Activated CD4-positive, CD25-positive, alpha-beta regulatory T cell (primary cell): ENCODE measurements at places on chromosomes 2 and 18.

DNA sequence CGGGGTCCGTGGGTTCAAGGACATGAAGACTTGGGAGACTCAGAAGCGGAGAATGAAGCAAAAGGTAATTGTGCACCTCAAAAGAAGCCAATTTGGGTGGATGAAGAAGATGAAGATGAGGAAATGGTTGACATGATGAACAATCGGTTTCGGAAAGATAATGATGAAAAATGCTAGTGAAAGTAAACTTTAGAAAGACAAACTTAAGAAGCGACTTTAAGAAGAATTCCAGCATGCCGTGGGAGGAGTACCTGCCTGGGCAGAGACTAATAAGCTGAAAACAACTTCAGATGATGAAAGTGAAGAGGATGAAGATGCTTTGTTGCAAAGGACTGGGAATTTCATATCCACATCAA lies 43.5 kb downstream of the PSTPIP2 start:
- DNase-seq = no peak

- DNase-seq = no peak
These were observed 72.8 kb downstream of the ABI2 start for GRCh38 chr2:203400805-203401585.

DNA sequence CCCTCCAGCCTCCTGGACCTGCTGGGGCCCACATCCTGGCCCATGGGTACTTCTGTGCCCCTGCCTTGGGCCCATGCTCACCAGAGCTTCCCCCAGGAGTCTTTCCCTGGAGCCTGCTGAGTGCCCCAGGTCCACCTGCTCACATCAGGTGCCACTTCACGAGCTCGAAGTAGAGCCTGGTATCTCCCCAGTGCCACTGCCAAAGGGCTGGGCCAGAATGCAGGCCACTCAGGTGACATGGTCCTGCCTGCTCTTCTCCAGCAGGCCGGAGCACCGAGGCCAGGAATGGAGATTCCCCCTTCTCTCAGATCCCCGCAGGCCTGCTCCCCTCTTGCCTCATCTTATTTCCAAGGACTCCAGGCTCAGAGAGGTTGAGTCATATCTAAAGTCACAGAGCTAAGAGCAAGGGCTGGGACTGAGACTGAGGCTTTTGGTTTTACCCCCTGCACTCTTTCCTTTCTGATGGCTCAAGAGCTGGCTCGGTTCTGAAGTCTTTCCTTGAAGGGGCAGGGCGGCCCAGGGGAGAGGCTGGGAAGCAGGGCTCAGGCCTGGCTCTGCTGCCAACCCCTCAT lies 79.2 kb downstream of the HS1BP3 start:
- no peak for DNase-seq

DNA sequence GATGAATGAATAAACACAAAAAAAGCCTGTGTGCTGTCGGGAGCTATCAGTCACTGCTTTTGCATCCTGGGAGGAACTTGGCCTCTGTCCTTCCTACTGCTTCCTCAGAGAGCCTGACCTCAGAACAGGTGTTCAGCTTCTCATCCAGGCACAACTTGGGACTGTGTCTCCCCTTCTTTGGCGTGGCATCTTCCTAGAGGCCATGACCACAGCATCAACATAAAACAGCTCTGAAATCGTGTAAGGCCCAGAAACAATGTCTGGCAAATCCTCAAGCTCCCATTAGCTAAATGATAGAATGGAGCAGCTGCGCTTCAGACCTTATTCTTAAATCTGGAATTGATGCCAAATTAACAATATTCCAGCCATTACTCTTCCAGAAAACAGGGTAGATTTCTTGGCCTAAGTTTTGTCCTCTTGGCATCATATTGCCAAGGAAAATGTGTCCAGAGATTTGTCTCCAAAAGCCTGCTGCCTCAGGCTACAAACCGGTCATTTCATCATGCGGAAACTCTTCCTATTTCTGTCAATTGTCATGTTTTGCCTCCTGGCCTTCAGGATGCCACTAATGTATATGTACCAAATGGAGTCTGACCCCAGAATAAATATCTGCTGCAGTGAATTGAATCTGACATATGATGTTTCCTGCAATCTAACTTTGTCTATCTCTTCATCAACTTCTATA lies 53.2 kb upstream of the RAB27B start:
- DNase-seq = no peak

GRCh38 chr2:8877332-8877731 lies 39.9 kb upstream of the KIDINS220 start:
- no peak for DNase-seq

DNA sequence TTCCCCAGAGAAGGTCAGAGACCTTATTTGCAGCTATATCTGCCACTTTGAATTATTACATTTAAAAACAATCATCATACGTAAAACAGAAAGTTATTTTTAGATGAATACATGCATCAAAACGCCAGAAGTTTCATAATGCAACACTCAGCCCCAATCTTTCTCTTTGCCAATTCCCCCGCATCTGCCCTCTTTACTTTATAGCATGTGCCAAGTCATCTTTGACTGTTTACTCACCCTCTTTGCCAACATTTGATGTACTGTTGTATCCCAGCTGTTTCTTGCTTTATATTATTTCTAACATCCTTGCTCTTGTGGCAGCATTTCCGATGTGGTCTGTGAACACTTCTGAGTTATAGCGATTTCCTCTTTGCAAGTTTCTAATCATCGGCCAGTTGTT lies 86.2 kb downstream of the CRIM1 start:
- DNase-seq = no peak

DNA sequence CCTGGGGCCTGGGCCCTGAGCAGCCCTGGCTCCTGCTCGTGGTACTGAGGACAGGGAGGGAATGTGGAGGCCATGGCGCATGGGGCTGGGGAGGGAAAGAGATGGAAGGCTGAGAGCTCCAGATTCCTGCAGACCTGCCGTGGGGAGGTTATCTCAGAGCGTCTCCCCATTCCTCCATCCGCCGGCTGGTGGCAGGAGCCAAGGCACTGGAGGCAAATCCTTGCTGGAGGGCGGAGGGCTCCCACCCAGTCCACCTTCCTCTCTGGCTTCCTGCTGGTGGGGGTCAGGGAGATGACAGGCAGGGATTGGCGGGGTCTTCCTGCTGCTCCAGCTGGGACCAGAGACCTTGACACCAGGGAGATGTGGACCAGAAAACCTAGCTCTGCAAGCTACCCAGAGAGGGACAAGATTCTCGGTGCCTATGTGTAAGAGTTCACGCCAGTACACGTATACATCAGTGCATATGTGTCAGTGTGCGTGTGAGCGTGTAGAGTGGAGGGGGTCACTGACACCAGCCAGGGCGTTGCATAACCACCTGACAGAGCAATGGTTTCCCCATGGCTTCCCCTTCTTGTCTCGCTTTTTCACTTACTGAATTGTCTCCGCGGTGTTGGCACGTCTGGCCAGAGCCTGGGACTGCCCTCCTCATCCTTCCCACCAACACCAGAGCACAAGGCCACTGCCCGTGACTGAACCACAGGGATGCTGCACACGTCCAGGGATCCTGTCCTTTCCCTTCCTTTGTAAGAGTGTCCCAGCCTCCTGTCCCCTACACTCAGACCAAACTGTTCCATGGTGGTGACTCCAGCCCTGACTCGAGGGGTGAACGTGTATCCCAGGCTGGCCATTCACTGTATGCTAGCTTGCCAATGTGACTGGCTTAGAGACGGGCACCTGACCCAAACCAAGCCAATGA lies 15.8 kb upstream of the SEMA4C start:
- no peak for DNase-seq

DNA sequence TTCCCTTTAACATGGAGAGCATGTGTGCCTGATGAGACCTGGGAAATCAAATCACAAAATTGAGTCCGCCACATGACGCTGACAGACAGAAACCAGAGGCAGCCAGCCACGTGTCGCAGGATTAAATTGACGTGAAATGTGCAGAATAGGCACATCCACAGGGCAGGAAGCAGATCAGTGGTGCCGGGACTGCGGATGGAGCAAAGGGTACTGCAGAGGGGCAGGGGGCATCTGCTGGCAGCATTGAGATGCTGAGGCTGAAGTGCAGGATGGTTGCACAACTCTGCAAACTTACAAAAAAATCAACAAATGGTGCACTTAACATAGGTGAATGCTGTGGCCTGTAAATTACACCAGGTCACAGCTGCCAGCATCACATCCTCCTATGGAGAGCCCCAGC lies 48.2 kb upstream of the TUBA3E start:
- DNase-seq = no peak

GRCh38 chr2:240594511-240595380 lies 8.2 kb downstream of the CAPN10 start:
- no peak for DNase-seq

DNA sequence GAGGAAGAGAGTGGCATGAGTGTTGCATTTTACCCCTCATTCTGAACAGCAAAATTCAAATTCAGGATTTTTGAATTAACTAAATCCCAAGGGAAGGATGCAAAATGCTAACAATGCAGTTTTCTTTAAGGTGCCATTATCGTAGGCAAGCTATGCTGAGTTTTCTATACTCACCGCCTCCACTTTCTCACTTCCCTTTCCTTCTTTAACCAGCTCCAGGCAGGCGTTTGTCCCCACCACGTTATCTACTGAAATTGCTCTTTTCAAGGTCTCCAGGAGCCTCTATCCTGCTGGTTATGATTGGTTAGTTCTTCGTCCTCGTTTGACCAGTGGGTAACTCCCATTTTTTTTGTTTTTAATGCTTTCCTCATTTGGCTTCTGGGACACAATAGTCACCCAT lies 1.8 kb upstream of the CPO start:
- DNase-seq = no peak

DNA sequence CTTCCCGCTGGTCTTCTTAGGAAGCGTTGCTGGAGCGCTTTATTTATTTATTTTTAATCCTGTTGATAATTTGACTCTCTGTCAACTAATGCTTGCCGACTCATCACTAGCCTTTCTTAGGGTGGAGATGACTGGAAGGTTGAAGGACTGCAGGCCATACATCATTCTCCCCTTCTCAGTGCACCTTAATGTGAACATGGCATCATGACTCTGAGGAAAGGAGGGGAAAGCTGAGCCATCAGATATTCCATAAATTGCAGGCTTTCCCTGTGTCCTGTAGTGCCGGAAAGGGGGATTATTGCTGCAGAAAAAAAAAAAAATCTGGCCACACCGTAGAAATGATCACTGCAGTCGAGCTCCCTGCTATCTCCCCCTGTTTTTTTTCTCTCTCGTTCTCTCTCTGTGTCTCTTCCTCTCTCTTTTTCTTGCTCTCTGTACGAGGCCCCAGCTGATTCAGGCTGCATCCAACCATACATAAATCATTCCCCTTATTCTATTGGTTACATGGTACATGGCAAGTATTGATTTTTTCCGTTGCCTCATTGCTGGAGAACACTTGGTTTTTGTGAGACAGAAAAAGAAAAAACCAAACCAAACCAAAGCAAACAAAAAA lies 125.8 kb upstream of the EFEMP1 start:
- DNase-seq = no peak

DNA sequence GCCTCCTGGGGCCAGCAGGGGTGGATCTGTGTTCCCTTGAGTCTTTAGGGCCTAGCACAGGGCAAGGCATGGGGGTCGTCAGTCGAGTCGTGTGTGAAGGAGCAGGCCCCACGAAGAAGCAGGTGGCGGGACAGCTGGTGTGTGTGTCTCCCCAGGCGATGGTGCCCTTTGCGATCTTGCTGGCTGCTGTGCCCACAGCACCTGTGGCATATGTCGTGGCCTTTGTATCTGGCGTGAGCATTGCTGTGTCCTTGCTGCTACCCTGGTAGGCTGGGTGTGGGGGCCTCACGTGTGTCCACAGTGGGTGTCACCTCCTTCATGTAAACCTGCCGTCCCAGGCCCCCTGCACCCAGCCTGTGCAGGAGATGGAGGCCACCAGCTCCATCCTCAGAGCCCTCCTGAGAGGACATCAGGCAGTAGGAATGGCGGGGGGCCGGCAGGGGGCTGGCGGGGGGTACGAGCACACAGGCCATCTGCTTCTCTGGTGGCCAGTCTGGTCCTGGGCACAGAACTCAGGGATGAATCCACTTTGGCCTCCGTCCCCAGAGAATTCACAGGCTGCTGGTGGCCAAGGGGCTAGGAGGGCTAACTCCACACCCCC lies 13.2 kb downstream of the MFSD2B start:
- no peak for DNase-seq

- no peak for DNase-seq
These were observed 288.0 kb downstream of the AFF3 start for GRCh38 chr2:99854236-99854852.

DNA sequence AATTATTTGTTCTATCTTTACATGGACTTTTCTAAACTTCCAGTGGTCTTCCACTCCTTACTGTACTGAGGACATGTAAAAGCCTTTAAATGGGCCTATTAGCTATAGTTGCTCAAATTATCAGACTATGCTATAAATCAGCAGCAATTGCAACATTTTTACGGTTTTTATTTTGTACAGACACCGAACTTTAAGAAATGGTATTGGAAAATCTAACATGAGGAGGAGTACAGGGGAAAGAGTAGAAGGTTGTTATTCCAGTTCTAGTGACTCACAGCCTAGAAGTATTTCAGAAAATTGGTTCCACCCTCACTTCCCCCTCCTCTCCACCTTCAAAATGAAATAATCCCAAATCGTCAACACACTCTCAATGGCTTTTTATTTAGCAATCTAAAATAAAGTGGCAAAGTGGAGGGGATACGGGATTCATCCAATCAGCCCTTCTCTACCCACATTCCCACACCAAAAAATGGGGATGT lies 1.1 kb downstream of the NCKAP1 start:
- DNase-seq = no peak

- no peak for DNase-seq
These were observed 107.1 kb downstream of the CDC42EP3 start for GRCh38 chr2:37564356-37564755.
